ENCODE measurements at places on chromosomes 13 and 19. TPM values are rescaled to one million over a fixed set of nuclear protein-coding genes. Genes with fewer than 3 reads are reported as not detected.

DNA sequence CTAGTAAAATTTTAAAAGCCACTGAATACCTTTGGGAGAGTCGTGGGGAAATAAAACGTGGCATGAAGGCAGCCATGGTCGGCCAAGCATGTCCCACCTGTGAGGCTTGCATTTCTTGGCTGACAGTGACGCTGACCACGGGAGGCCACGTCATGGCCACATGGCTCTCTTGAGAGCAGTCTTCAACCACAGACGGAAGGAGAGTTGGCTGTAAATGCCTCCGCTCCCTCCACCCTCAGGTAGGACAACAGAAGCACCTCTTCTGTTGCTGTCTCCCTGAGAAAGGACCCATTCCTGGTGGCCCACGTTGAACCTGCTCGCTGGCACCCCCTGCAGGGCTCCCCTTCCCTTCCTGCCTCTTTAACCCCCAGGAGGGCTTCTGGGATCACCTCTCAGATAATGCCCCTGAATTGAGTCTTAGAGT lies 10.6 kb upstream of the LRRC25 start:
- DNase-seq = no peak

GRCh38 chr13:113558461-113558860 lies 26.1 kb upstream of the TFDP1 start:
- no peak for DNase-seq

- DNase-seq = no peak
Observed at GRCh38 chr19:16232127-16232526, 34.4 kb downstream of the AP1M1 start.

Gene SMIM44
- not detected for polyA plus RNA-seq

Gene NOVA2
- 0.01 TPM for polyA plus RNA-seq

Gene PTGER1
- polyA plus RNA-seq = 0.63 TPM

Data from BJ (cell line).